ENCODE measurements at places on chromosomes 7 and 10. TPM values are rescaled to one million over a fixed set of nuclear protein-coding genes. Genes with fewer than 3 reads are reported as not detected.

GRCh38 chr10:64658528-64658927, 1137.3 kb downstream of the REEP3 start:
- no peaks in the 10 kb centered on the region for H3K4me1 ChIP-seq
- no peak for DNase-seq
- H3K27ac ChIP-seq: no peak overlapping the region
- no peaks in the 10 kb centered on the region for H3K27me3 ChIP-seq
- H3K4me3 ChIP-seq: no peak overlapping the region

GRCh38 chr7:38463277-38464225, 167.6 kb downstream of the AMPH start:
- no peak overlapping the region for H3K27ac ChIP-seq
- H3K4me3 ChIP-seq: no peak overlapping the region
- DNase-seq: peak; percentile 68
- H3K4me1 ChIP-seq: no peaks in the 10 kb centered on the region
- H3K36me3 ChIP-seq: no peaks in the 10 kb centered on the region

DNA sequence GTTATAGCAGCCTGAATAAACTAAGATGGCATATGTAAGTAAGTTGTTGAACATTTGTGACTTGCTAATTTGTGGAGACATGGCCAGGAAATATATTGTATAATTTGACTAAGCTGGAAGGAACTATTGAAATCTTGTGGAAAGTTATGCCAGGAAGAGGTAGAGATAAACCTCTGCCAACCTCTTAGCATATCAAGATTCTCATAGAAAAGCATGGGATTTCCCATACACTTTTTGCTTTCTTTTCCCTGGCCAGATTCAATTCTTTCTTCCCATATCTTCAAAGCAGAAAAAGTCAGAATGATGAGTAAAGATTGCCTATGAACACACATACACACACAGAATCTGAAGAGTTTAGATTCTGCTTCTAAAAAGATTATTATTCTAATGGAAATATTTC, 216.2 kb downstream of the SEMA3D start:
- no peaks in the 10 kb centered on the region for H3K36me3 ChIP-seq
- no peaks in the 10 kb centered on the region for H3K27me3 ChIP-seq
- H3K4me3 ChIP-seq: no peak overlapping the region
- DNase-seq: no peak
- H3K27ac ChIP-seq: no peak overlapping the region

- H3K27me3 ChIP-seq: no peaks in the 10 kb centered on the region
- H3K36me3 ChIP-seq: peaks cover 14% of the 10 kb centered on the region
- no peak for DNase-seq
Observed at GRCh38 chr10:119131512-119132240, 27.8 kb downstream of the DENND10 start.

Gene CLDN3
- total RNA-seq: 249 TPM

Gene TMEM139
- total RNA-seq: 32.5 TPM

Gene INHBA
- total RNA-seq: 1.4 TPM
